ENCODE measurements at places on chromosomes 16 and 17.
A peak's percentile ranks its signal among the peaks of the same experiment; 100 is the strongest.

DNA sequence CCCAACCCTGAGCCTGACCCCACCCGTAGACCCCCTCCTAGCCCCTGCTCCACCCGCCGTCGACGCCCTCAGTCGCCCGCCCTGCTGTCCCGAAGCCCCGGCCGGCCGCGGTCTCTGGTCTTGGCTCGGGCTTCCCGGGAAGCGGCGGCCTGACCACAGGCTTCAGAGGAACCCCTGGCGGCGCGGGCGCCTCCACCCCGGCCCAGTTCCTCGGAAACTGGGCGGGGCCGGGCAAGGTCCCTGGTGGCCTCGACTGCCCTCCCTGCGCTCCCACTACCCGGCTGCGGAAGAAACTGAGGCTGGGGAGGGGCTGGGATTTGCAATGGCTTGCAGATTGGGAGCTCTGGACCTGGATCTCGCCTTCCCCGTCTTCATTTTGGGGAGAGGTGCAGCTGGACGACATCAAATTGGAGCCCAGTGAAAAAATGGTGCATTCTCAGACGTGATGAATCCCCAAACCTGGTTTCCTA lies 692 bp upstream of the SOCS1 start:
- DNase-seq, result no peak

DNA sequence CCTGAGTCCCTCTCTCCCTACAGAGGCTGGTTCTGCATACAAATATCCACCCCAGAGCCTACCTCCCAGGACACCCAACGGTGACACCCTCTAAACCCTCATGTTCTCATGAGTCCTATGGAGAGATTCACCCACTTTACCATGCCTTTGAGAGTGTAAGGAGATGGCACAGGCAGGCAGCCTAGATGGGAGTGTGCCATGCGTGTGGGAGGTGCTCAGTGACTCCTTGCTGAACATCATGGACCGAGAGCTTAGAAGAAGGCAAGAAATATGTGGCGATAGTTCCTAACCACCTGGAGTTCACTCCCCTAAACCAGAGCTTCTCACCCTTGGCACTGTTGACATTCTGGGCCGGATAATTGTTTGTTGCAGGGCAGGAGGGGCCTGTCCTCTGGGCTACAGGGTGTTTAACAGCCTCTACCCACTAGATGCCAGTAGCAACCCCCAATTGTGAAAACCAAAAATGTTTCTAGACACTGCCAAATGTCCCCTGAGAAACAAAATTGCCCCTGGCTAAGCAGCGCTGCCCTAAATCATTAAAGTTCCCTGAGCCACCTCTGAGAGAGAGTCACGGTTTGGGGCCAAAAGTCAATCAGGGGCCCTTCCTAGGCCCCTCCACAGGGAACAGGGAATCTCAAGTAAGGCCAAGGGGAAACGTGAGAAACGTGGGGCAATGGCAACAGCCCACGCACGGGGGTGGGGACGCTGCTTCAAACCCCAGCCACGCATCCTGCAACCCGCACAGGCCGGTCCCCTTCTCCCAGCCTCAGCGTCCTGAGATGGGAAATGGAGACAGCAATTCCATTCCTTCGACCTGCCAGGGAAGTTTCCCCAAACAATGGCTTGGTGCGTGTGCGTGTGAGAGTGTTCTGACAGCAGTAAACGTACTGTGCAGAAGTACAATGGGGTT lies 66.8 kb downstream of the C16orf78 start:
- DNase-seq, result no peak

DNA sequence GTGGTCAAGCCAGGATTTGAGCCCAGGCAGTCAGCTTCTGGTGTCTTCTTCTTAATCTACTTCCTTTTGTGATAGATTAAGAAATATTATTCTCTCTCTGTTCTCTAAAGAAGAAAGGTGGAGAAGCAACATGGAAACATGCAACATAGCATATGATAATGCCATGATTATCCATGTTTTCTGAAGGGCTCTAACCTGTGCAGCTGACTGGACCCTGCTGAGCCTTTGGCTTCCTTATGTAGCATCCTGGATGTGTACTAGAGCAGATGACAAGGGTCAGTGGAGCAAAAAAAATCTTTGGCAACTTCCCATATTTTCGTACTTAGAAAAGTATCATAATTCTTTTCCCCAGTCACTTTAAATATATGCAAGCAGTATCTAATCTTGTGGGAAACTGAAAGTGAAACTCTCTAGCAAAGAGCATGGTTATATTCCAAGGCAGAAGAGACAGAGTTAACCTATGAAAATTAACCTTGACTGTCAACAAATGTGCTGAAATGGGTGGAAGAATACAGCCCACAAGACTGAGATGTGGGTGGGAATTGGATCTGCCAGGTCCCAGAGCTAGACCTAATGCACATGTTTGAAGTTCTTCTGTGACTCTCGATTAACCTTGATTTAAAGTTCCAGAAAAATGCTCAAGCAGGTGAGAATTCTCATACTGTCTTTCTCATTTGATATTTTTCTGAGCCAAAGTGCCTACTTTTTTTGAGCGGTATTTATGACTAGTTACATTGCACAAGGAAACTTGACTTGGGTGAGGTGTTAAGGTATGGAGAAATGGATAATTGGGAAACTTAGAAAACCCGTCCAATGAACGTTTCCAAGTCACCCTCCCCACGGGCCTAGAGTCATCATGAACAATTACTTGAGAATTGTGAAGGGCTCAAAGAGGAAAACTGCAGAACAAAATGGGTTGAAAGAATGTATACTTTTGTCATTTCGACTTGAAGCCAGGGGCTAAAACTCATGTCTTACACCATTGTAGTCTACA lies 248.6 kb downstream of the FTO start:
- peak; percentile 12 for DNase-seq

- no peak for DNase-seq
Measured at GRCh38 chr16:4381935-4382794, 10.5 kb downstream of the VASN start.

DNA sequence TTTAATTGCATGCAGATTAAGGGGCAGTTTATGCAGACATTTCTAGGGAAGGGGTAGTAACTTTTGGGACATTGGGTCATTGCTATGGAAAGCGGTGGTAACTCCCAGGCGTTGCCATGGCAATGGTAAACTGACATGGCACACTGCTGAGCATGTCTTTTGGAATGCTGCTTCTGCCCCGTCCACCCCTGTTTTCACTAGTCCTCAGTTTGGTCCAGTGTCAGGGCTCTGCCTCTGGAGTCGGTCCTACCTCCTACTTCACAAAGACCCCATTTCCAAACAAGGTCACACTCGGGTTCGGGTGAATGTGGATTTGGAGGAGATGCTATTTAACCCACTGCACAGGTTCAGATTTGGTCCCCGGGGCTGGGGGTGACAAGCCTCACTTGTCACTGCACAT lies 2.9 kb downstream of the IL34 start:
- DNase-seq, result no peak

DNA sequence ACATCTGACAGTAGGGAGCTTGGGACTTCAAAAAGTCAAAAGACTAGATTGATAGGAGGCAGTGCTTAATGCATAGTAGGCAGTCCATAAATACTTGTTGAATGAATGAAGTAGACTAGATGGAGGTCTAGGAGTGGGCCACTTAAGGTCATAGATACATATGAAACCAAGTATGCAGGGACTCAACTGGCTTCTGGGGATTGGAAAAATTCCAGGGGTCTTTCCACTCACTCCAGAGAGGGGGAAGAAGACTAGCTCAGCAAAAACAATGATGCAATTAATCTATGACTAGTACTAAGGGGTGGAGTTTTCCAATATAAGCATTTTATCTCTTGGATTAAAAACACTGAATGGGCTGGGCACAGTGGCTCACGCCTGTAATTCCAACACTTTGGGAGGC lies 298.3 kb upstream of the XYLT1 start:
- DNase-seq, result no peak

GRCh38 chr16:27242868-27243590 lies 25.5 kb downstream of the NSMCE1 start:
- no peak for DNase-seq

- DNase-seq, result no peak
Measured at GRCh38 chr16:66801320-66802105, at the start of gene TERB1. Gene TERB1, minus strand, starts transcription at chr16:66801584. Its CDS starts 4,786 bp downstream, at chr16:66796798.

DNA sequence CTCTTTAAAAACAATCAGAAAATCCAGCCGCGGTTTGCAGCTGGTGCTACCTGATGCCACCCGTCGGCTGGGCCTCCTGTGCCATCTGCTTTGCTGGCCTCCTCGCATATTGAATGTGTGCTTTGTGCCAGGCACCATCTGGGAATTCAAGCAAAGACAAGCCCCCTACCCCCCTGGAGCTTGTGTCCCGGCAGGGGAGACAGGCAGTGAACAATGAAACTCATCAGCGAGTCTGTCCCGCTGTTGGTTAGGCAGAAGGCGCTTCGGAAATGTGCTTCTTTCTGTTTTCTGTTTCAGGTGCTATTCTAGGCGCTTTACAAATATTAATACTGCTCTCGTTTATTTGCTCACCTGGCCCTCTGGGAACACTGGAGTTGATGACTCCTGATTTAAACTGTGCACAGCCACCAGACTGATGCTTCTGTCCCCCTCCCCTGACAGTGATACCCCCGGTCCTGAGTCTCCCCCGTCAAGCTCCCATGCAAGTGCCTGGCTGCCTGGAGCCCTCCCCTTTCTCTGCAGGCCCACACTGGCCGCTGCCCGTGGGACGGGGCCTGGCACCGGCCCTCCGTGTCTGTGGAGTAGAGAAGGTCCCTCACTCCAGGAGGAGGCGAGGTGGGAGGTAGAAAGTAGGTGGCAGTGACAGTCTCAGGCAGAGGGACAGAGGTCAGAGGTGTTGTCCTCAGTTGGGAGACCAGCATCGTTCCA lies 126.1 kb upstream of the PLCG2 start:
- no peak for DNase-seq

- no peak for DNase-seq
Measured at GRCh38 chr16:27618606-27619327, 68.8 kb downstream of the KATNIP start.

- DNase-seq, result no peak
Measured at GRCh38 chr16:72590151-72590937, 418.4 kb upstream of the PMFBP1 start.

- peak; percentile 92 for DNase-seq
Measured at GRCh38 chr17:80575057-80575875, 30.6 kb downstream of the RPTOR start.

GRCh38 chr16:69267633-69268032 lies 43.5 kb upstream of the VPS4A start:
- no peak for DNase-seq

- DNase-seq, result no peak
Measured at GRCh38 chr16:54787045-54787444, 143.6 kb upstream of the IRX5 start.

GRCh38 chr16:65524231-65524630 lies 402.4 kb upstream of the CDH11 start:
- DNase-seq, result no peak

GRCh38 chr16:56319376-56319775 lies 106.0 kb downstream of the AMFR start:
- no peak for DNase-seq

- no peak for DNase-seq
Measured at GRCh38 chr16:59260892-59261291, 526.8 kb upstream of the GOT2 start.

- no peak for DNase-seq
Measured at GRCh38 chr16:83138976-83139690, 512.4 kb downstream of the CDH13 start.

DNA sequence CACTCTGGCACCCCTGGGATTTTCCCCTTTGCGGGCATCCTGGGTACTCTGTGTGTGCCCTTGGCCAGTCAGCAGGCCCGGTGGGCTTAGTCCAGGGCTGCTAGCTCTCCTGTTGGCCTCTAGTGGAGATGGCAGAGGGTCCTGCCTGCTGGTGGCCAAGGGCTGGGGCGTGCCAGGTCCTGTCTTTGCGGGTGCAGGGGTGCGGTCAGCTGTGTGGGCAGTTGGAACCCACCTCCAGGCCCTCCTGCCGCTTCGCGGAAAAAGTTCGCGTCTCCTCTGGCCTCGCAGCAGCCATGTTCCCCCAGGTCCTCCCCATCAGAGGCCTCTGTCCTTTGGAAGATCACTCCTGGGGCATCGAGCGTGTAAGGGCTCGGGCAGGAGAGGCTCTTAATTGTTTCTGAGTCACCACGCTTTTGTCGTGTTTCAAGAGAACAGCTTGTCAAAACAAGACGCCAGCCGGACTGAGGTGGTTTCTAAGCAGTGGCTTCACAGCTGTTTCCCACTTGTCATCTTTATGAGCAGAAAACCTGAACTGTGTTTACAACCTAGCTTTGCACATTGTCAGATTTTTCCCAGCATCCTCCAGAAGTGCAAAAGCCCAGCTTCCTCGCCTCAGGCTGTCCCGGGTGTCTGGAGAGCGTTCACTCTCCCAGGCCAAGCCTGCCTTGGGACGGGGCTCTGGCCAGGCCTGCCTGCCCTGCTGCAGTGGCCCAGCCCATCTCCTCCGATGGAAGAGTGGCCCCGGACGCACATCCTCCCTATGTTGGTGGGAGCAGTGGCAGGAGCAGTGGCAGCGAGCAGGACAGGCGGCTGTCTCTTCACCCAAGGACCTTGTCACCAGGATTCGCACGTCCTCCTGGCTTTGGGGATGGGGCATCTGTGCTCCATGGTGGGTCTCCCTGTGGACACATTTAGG lies 5.0 kb upstream of the DNASE1L2 start:
- DNase-seq, result no peak

Measured in CD4-positive, alpha-beta T cell treated with Interleukin-2 at 100 ng/mL for 4 hours (primary cell).